ENCODE measurements at places on chromosomes 6 and 20.

DNA sequence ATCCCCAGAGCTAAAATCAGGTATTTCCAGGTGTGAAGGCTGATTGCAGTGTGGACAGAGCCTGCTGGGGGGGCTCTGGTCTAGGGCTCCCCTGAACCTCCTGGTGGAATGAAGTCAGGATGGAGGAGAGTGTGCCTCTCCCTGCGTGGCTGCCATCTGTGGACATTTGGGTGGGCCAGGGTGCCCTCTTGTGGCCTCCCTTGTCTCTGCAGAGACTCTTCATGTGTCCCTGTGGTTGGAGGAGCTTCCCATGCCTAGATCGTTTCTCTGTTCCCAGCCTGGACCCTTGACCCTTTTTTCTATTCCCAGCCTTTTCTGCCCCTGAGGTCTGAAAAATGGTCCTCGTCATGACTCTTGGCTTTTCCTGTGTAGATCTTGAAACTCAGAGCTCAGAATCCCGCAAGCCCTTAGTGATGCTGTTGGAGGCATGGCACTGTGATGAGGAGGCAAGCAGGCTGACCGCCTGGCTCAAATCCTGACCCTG lies 9.9 kb upstream of the PSMF1 start:
- no peak for DNase-seq

DNA sequence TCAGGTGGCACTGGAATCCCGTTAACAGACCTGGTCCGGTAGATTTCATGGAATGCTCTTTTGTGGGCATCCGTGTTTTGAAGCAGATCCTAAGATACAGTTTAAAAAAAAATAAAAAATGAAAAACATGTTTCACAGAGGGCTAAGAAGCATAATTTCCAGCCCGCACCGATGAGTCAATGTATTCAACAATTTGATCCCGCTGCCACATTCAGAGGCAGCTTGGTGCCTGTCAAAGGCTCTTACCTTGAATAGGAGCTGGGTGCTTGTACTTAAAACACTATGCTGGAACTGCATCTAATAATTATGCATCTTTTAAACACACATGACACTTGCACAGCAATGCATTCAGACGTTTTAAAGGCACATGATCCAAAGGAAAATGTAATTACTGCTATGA lies 164.8 kb downstream of the SYNE1 start:
- DNase-seq = no peak

- no peak for DNase-seq
These were observed 220.3 kb upstream of the LAMP5 start for GRCh38 chr20:9294041-9294440.

GRCh38 chr20:46621492-46621891 lies 29.8 kb downstream of the SLC13A3 start:
- DNase-seq = no peak

DNA sequence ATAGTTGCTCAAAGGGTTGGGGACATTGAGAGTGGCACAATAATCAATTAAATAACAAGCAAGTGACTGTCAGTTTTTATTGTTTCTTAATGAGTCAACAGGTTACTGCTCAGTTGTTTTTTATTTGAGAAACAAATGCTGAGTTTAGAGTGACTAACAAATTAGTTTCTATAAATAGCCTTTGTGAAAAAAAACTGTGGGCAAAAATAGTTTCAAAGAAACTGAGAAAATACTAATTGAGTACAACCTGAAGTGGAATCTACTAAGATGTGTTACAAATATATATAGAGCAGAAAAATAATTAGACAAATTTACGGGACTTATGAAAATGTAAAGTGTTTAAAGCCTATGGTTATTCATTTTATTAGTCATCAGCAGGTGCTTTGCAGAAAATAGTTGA lies 22.3 kb downstream of the BEND6 start:
- no peak for DNase-seq

DNA sequence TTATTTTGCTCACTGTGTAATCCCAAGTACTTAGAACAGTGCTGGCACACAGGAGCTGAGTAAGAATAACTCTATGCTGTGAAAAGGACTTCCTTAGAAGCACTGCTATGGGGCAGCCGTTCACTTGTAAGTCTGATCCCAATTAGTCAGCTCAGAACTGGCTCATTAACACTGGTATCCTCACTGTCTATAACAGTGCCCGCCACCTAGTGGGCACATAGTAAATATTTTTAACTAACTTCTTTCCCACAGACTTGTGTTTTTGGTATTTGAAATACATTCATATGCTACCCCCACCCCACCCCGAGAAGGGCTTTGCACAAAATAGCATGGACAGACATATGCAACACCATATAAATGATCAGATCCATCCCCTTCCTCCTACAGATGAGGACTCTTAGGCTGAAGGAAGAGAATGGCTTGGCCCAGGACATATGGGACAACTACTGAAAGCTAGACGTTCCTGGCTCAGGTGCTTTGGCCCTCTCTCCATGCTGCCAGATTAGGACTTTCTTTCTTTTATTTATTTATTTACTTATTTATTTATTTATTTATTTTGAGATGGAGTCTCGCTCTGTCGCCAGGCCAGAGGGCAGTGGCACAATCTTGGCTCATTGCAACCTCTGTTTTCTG lies 47.1 kb downstream of the DST start:
- DNase-seq = no peak

DNA sequence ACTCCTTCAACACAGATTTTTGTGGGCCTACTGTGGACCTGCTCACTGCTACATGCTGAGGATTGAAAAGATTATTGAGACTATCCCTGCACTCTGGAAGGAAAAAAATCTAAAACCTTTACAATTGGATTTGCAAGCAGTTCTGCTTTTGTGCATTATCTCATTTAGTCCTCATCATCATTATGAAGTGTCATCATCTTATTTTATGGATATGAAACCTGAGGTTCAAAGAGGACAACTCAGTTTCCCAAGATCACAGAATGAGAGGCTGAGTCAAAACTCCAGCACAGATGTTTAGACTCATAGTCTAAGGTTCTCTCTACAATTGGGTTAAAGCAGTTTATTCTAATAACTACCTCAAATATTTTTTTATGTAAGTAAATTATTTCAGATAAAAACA lies 160.2 kb upstream of the MARCKS start:
- no peak for DNase-seq
